ENCODE measurements at places on chromosomes 7 and 10.

- DNase-seq: no peak
Measured at GRCh38 chr10:123774132-123774742, 108.1 kb downstream of the GPR26 start.

GRCh38 chr7:134721171-134721570, 58.3 kb upstream of the CALD1 start:
- DNase-seq: no peak

DNA sequence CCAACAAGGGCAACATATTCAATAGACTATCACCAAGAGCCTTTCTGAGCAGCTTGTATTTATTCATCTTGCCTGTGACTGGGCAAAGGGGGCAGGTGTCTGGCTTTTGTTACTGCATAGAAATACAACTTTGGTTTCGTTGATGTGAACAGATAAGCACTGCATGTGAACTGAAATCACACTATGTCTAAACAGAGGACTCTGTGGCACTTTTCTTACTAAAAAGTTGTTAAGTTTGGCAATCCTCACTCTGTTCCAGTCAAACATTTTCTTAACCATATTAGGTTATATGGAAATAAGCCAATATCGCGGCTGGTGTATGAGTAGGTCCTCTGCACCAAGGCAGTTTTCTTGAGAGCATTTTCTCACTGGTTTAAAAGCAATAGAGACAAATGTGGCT, 48.5 kb downstream of the CALD1 start:
- no peak for DNase-seq

GRCh38 chr10:17617031-17617911, at the start of gene HACD1:
TSS of gene HACD1 (minus strand) at chr10:17617374. CDS start at chr10:17617339, 35 bp downstream.
- DNase-seq: peak; percentile 43

- no peak for DNase-seq
Measured at GRCh38 chr7:32218741-32219288, 148.6 kb upstream of the PDE1C start.

GRCh38 chr7:85529831-85530230, 343.0 kb upstream of the SEMA3D start:
- DNase-seq: no peak

GRCh38 chr10:32445036-32445435, 904 bp upstream of the CCDC7 start:
- DNase-seq: no peak

GRCh38 chr10:78259391-78259790, 225.7 kb downstream of the RPS24 start:
- DNase-seq: no peak

Measured in ovary (tissue), 10 donors.